ENCODE measurements at places on chromosomes 2 and 18.

DNA sequence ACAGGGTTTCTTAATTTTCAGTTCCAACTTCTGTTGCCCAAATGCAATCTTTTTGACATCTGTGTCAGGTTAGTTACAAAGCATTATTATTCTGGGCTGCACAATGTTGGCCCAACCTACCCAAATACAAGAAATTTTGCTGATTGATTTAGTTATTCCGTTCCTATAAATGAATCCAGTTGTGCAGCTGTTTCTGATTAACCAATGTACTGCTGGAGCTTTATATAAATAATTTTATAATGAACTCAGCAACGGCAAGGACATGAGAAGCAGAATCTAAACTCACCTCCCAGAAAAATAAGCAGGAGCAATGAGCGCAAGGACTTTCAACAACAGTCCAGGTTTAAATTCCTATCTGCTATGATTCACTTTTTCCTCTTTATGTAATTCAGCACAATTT is 76.3 kb upstream of the WIPF1 start:
- no peak for DNase-seq

DNA sequence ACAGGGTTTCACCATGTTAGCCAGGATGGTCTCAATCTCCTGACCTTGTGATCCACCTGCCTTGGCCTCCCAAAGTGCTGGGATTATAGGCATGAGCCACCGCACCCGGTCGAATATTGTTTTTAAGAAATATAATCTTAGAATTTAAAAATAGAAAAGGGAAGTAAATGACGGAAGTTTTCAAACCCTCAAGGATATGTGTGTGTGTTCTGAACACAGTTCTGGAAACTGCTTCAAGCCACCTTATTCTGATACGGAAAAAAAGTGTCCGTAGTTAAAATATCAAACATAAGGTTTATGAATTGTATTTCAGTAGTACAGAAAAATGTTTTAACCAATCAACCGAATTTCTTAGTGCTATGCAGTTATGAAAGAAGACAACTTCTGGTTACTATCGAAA is 115.9 kb downstream of the UPP2 start:
- DNase-seq: no peak

- no peak for DNase-seq
Observed at GRCh38 chr2:67613227-67613626, 216.1 kb downstream of the ETAA1 start.

DNA sequence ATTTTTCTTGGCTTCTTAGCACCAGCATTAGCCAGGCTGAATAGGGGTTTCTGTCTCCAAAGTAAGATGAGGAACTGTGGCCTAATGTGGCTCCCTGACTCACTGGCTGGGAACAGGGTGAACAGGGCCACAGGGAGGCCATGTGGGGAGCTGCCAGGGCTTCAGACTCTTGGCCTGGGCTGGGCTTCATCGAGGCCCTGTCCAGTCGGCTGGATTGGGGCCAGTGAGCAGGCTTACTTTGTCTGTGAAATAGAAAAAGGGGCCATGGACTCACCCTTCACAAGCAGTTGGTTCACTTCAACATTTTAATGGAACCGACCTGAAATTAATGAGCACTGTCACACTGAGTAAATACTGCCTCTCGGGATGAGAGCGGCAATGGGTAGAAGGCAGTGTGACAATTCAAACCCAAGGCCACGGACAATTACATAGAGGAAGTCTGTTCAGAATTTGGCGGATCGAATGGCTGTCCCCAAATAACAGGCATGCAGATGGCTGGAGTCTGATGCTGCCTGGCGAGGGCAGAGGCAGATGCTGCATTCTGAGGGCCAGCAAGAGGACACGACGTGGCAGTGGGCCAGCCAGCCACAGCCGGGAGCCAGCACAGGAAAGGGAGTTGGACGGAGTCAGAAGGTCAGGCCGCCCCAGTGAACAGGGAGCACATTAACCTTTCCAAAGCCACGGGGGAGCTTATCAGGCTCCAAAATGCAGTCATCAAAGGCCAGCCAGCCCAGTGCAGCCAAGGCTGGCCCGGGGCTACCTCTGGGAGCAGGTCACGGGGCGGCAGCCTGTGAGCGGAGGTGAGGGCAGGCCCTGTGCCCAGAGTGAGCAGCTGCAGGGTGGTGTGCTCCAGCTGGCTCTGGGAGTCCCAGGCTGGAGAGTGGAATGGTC is 146.6 kb upstream of the REV1 start:
- DNase-seq: no peak

DNA sequence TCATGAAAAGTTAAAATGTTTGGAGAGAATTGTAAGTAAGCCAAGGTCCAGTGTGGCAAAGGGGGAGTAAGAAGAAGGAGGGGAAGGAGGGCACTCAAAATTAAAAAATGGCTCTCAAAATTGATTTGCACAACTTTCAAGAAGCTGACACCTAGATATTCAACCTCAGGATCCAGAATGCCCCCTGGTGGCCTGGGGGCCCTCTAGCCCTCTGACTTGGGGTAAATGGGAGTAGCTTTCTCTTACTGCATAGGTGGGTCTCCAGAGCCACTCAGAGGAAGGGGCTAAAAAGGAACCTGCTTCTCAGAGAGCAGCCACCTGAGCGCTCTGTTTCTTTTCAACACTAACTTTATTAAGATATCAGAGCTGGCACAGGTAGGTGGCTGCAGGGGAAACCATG is 968.5 kb downstream of the BCL11A start:
- DNase-seq: no peak
